EH (cell line): ENCODE measurements at places on chromosomes 3 and 15.

DNA sequence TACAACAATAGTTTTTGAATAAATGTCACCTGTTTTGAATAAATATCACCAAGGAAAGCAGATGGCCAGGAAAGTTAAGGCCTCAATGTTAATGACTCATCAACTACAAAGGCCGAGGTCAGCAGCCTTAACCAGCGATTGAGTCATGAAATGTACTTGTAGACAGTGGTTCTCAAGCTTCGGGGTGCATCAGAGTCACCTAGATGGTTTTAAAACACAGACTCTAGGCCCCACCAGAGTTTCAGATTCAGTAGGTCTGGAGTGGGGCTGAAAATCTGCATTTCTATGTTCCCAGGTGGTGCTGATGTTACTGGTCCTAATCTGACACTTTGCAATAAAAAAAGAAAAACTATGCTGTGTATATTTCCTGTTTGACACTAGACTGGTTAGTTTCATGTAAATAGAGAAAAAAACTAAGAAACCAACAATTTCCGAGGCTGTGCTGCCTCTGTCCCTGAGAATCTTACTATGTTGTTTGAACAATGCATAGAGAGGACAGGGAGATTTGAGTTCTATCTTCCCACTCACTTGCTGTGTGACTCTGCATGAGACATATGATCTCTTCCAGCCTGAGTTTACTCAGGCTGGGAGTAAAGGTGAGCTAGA, 9.8 kb downstream of the RAB27A start:
- DNase-seq = peak; percentile 84

DNA sequence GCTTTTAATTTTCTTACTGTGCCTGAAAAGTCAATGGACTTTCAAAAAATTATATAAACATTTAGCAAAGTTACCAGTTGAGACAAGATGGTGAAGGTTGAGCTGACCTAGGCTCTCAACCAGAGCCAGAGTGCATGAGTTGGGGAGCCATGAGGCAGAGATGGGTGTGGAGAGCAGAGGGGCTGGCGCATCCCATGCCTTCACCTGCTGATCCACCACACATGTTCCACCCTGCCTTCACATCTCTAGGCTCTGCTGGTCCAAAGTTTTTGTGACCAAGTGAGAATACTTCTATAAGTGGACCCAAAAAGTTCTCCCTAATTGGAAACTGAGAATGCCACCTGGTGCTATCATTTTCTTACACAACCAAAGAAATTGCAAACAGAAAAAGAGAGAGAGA, 47.3 kb downstream of the CCR3 start:
- DNase-seq = no peak

GRCh38 chr3:10085738-10086137, 22.3 kb downstream of the FANCD2OS start:
- no peak for DNase-seq

DNA sequence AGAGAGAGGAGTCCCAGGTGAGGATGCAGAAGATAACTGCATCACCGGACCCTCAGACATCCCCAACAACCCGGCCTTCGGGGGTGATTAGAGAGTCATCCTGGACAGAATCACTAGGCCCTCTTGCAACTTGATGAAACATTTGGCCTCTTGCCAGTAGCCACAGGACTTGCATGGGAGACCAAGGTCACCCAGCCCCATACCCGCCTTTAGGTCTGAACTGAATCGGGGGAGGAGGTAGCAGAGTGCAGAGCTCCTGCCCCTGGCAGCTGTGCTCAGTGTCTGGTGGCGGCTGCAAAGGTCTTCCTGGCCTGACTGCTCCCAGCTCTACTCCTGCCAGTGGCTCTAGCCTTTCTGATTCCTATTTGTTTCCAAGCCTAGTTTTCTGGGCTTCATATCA, 12.4 kb downstream of the PIF1 start:
- DNase-seq = peak; percentile 42

GRCh38 chr3:185943760-185944106, 5.9 kb upstream of the TRA2B start:
- DNase-seq = no peak

GRCh38 chr3:53571264-53571663, 76.9 kb downstream of the CACNA1D start:
- no peak for DNase-seq
